ENCODE measurements at places on chromosomes 12 and 14.

- DNase-seq: no peak
Measured at GRCh38 chr12:52355176-52355575, 12.1 kb downstream of the KRT85 start.

- DNase-seq: peak; percentile 72
Measured at GRCh38 chr12:27190761-27191160, 53.3 kb upstream of the STK38L start.

DNA sequence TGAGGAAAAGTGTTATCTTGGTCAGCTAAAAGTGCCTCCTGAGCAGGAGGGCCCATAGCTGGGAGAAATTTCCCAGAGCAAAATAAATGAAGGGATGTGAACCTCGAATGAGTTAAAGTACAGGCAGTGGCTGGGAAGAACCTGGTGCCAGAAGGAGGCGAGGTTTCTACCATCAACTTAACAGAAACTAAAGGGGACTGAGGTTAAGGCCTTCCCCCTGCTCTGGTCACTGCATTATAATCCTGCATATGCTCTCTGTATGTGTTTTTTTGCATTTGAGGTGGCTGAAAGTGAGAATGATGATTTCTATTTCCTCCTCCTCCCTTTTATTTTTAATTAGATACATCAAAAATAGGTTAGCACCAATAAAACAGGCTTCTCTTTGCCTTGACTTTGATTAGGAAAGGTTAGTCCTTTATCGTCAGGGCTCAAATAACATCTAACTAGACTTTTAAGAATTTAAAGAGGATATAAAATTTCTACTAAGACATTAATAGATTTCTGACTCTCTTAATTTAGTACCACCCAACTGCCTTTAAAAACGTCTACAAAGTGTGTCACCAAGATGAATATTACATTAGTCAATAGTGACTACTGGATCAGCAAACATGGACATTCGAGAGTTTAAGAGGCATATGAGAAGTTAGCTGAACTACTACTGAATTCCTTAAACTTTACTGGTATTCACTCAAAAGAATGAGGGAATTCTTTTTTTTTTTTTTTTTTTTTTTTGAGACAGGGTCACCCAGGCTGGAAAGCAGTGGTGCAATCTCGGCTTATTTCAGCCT, 49.2 kb downstream of the GALNT4 start:
- DNase-seq: no peak

GRCh38 chr12:82174936-82175335, 183.3 kb downstream of the CCDC59 start:
- DNase-seq: no peak

DNA sequence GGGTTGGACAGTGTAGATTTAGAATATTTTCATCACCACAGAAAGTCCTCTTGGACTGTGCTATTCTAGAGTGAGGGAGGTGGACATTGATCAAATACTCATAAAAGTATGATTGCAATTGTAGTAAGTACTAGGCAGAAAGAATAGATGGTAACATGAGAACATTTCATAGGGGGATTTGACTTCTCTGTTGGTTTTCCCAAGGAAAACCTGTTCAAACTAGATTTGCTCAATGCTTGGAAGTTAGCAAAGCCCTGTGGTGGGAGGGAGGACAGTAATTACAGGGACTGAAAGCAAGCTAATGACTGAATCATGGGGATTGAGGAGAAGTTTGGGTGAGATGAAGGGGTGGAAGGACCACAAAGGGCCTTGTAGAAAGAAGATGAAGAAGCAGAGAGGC, 24.4 kb upstream of the EID3 start:
- DNase-seq: no peak

GRCh38 chr12:57226588-57227314, 2.8 kb upstream of the SHMT2 start:
- no peak for DNase-seq

GRCh38 chr14:70890826-70891659, 16.2 kb upstream of the PCNX1 start:
- peak; percentile 59 for DNase-seq

DNA sequence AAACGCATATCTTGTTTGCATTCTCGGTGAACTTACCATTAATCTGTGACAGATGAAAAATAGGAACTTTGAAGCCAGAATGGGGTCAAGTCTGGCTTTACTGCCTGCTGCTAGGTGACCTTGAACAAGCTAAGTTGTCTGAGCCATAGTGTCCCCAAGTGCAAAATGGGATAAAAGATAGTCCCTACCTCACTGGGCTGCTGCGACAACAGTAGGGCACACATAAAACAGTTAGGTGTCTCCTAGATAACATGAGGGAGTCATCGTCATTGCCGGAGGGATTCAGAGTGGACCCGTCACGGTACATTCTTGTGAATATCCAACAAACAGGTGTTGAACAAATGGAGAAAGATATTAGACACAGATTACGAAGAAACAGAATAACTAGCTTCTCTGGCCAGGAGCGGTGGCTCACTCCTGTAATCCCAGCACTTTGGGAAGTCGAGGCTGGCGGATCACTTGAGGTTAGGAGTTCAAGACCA, 71.2 kb downstream of the NINJ2 start:
- DNase-seq: no peak

GRCh38 chr12:114269153-114269552, 136.8 kb downstream of the TBX5 start:
- no peak for DNase-seq

GRCh38 chr12:13094367-13094766, 9.1 kb downstream of the GSG1 start:
- DNase-seq: peak; percentile 72

DNA sequence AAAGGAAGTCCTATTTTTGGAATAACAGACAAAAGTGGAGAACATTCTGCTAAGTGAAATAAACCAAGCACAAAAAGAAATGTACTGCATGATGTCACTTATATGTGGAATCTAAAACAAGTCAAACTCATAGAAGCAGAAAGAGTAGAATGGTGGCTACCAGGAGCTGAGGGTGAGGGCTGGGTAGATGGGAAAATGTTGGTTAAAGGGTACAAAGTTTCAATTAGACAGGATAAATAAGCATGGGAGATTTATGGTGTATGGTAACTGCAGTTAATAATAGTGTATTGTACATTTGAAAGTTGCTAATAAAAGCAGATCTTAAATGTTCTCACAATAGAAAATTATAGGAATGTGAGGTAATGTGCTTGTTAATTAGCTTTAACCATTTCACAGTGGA, 12.8 kb downstream of the LUM start:
- no peak for DNase-seq

DNA sequence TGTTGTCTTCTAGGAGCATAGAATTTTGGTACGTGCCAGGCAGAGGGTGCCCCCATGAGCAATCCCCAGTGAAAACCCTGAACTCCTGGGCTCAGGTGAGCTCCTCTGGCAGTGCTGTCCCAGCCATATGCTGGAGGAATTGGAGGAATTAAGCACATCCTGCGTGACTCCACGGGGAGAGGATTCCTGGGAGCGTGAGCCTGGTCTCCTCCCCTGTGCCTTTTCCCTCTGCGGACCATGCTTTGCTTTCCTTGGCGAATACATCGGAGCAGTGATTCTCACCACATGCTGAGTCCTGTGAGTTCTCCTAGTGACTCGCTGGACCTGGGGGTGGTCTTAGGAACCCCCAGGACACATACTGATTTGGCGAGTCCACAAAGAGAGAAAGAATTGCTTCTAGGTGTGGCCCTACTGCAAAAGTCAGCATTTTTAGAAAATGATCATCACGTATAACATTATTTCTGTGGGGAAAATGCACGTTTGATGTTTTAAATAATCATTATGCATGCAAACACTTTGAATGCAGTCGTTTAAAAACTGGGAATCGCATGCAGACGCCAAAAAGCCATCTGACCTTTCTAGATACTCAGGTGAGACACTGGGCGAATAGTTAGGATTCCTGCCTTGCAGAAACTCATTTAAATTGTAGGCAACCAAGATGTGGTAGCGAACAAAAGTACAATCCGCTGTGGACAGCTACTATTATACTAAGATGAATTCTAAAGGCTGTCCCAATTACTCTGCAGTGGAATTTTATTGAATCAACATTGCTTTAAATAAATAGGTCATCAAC, 370.9 kb downstream of the TMEM132D start:
- DNase-seq: no peak

- DNase-seq: peak; percentile 49
Measured at GRCh38 chr12:107399046-107399445, 286.6 kb upstream of the PWP1 start.

- no peak for DNase-seq
Measured at GRCh38 chr14:67016856-67017255, 172.4 kb upstream of the GARIN2 start.

DNA sequence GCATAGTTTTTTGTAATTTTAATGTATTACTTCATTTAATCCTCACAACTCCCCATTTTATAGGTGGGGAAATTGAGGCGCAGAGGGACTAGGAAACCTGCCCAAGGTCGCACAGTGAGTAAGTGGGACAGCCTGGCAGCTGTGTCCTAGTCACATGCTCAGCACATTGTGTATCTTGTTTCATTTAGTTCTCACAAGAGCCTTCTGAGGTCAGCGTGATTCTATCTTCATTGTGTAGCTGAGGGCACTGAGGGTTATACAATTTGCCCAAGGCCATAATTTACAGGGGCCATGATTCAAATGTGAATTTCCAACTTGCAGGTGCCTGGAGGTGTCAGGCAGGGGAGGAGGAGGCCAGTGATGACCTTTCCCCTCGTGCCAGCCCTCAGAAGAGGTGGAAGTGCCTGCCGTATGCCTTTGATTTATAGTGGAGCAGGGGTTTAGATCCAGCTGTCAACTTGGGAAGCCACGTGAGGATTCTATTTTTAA, 30.3 kb upstream of the SMOC1 start:
- DNase-seq: no peak

DNA sequence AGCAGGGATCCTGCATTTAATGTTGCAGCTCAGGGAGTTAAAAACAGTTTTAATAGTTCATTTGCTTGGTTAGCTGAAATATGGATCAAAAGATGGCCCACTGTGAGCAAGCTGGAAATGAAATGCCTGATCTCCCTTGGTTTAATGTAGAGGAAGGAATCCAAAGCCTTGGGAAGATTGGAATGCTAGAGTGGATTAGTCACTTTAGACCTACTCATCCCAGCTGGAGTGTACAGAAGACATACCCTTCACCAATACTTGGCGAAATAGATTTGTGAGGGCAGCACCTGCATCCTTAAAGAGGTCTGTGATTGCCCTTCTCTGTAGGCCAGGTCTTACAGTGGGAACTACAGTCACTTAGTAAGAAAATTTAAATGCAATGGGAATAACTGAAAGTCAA, 58.0 kb upstream of the KRAS start:
- DNase-seq: peak; percentile 91

GRCh38 chr12:95970905-95971304, 25.2 kb downstream of the HAL start:
- DNase-seq: no peak

DNA sequence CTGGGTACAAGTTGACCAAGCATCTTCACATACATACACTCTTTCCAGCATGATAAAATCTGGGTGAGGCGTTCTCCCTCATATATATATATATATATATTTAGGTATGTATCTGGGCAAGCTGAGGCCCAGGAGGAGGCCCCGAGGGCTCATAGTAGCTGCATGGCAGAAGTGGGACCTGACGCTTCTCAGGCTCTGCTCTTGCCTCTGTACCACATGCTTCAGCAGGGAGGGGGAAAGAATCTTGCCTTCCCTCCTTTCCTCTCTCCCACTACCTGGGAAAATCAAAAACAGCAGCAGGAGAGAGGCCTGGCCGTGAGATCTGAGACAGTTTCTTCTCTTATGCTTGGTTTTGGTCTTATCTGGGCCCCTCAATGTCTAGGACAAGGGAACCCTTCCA, 9.2 kb downstream of the PPP1R1A start:
- no peak for DNase-seq

- DNase-seq: no peak
Measured at GRCh38 chr14:32707742-32708500, 230.8 kb upstream of the NPAS3 start.

DNA sequence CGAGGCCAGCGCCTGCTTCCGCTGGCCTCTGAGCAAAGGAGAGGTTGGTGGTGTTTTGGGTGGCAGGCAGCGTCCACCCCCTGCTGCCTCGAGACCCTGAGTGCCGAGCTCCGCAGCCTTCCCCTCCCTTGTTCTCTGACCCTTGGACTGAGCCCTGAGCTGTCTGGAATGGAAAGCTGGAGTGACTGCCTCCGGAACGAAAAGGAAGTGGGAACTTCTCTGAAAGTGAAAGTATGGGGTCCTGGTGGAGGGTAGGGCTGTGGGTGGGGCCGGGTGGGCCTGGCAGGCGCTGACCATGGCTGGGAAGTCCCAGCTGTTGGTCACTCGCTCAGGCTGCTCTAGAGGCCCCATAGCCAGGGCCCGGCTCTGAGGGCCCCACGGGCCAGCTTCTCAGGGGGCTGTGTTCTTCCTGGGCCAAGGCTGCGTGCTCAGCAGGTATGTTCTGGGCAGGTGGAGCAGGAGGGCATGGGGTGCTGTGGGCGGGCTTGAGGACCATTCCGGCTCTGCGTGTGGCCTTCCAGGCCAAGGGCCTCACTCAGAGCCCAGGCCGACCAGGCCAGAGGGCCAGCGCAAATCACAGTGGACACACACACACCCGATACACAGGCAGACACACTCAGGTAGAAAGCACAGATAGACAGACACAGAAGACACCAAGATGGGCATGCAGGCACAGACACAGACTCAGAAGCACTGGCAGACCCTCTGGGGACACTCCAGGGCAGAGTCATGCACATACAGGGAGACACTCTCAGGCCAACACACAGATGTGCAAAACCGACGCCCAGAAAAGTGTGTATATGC, at the start of gene EXOC3L4:
Gene EXOC3L4 (plus strand): TSS at position 320 of the 804 bp plus-strand sequence. CDS start 5,495 bp downstream, outside the sequence.
- DNase-seq: no peak

DNA sequence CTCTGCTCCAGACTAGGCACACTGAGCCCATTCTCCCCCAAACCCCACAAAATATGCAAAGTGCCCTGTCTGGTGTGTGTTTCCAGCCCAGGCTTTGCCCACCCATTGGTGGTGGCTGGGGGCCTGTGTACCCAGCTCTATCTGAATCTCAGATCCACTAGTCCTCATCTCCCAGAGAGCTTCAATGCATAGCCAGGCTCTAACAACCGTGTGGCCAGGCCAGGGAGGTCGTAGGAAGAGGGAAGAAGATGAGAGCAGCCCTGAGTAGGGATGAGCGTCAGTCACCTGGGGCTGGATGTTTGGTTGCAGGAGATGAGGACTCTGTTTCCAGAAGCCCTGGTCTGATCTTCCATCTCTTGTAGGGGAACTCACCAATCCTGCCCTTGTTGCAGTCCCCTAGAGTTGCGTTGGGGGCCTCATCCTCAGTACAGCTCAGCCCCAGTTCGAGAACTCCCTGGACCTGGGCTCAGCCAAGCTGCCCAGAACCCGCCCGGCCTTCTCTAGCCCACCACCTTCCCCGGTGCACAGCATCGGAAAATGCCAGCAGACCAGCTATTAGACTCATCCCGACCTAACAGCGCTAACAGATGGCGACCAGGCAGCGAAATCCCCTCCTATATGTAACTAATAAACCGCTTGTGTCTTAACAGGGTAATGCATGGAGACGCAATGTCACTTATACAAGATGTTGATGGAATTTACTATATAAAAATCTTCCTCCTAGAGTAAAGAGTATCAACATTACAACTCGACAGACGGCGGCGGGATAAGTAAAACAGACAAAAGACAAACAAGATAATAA, 3.2 kb upstream of the LHX5 start:
- no peak for DNase-seq

GRCh38 chr14:78007160-78007559, 163.0 kb upstream of the NRXN3 start:
- no peak for DNase-seq

- DNase-seq: peak; percentile 99
Measured at GRCh38 chr14:104752735-104753527, at the start of gene SIVA1. TSS of gene SIVA1 (plus strand) at chr14:104753147. CDS start at chr14:104753202, 55 bp downstream.

Measured in fibroblast of upper back skin (primary cell).